ENCODE measurements at places on chromosomes 16 and 17.

DNA sequence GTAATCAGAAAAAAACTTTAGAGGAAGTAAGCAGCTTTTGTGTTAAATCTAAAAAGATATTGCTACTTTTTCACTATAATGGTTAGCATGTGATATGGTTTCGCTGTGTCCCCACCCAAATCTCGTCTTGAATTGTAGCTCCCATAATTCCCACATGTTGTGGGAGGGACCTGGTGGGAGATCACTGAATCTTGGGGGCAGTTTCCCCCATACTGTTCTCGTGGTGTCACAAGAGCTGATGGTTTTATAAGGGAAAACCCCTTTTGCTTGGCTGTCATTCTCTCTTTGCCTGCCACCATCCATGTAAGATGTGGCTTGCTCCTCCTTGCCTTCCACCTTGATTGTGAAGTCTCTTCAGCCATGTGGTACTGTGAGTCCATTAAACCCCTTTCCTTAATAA is 117.1 kb downstream of the KCNJ2 start:
- DNase-seq, result no peak

DNA sequence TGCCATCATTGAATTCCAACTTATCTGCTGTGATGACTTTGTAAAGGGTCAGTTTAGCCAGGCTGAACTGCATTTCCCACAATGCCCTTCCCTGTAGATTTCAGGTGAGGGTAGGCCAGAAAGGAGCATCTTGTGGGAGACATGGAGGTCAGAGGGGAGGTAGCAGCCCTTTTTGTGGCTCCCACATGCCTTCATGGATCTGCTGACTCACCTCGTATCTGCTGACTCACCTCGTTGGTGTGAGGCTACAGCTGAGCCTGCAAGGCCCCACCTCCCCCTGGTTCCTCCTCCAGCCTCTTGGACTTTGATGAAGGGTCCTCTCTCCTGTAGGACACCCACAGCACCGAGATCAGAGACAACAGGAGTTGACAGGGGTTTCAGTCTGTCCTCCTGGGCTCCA is 102.5 kb downstream of the SALL1 start:
- DNase-seq, result no peak

DNA sequence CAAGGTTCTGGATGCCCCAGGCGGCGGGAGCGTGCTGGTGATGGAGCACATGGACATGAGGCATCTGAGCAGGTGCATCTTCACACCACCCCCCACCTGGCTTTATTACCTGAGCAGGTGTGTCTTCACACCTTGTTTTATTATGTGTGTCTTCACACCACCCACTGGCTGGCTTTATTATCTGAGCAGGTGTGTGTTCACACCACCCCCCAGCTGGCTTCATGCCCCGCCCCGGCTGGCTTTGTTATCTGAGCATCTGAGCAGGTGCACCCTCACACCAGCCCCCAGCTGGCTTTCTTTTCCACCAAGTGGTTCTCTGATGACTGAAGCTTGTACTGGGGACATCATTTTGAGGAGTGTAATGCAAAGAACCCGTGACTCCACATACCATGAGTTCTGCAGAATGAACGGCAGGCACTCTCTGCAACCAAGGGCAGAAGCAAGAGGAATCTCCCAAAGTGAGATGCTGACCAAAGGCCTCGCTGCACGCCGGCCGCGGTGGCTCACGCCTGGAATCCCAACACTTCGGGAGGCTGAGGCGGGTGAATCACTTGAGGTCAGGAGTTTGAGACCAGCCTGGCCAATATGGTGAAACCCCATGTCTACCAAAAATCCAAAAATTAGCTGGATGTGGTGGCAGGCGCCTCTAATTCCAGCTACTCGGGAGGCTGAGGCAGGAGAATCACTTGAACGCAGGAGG is 2.6 kb downstream of the FN3KRP start:
- no peak for DNase-seq

DNA sequence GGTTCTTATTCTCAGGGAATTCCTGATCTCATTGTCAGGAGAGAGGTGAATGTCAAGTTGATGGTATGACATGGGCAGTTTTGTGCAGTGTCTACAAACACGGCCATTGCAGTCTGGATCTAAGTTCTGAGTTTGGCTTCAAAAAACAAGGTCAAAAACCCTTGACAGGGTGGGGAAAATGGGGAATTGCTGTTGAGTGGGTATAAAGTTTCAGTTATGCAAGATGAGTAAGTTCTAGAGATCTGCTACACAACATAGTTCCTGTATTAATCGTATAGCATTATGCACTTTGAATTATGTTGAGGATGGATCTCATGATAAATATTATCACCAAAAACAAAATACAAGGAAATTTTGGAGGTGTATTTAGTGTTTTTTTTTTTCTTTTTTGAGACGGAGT is 36.6 kb upstream of the CARMIL2 start:
- no peak for DNase-seq

GRCh38 chr17:41354536-41354935 is 3.9 kb upstream of the KRT33A start:
- DNase-seq, result no peak

GRCh38 chr17:2697611-2698162 is 13.9 kb downstream of the CLUH start:
- DNase-seq, result no peak

- DNase-seq, result no peak
Observed at GRCh38 chr17:62715882-62716390, 88.5 kb downstream of the MRC2 start.

GRCh38 chr16:80058214-80058613 is 457.7 kb upstream of the MAF start:
- DNase-seq, result no peak
